IMR-90 (cell line): ENCODE measurements at places on chromosomes 12 and 14. TPM values are rescaled to one million over a fixed set of nuclear protein-coding genes. Genes with fewer than 3 reads are reported as not detected.

FAM222A gene
- total RNA-seq = under 0.01 TPM in 2 replicates

FGF23 gene
- not detected in 2 replicates for total RNA-seq

KRT2 gene
- not detected in 2 replicates for total RNA-seq

A2M gene
- 0.56 and 1.1 TPM in 2 replicates for total RNA-seq

INSM2 gene
- not detected in 2 replicates for total RNA-seq

ACVRL1 gene
- 5.8 and 7.5 TPM in 2 replicates for total RNA-seq

KLHL33 gene
- under 0.01 TPM in 2 replicates for total RNA-seq

CIROP gene
- 0.28 and 0.36 TPM in 2 replicates for total RNA-seq

DNA sequence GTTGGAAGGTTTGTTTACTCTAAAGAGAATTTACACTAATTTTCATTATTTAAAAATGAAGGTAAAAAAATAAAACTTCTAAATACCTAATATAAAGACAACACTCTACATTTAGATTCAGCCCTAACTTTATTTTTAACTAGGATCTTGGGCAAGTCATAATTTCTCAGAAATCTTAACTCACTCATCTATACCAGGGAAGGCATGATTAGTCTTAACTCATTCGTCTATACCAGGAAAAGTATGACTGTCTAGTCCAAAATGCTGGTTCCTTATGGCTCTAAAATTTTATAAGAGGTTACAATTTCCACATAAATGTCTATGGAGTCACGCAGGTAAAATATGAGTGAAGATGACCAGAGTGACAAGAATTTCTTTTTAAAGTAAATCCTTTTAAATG, 52.7 kb upstream of the POC1B start:
- DNase-seq = no peak

- DNase-seq = peak; percentile 52
Observed at GRCh38 chr14:63853831-63854293, 1.1 kb downstream of the SYNE2 start.

- DNase-seq = no peak
Observed at GRCh38 chr14:81301371-81301770, 80.6 kb upstream of the GTF2A1 start.

GRCh38 chr12:10802587-10802986, at the start of gene TAS2R7:
Gene TAS2R7, minus strand, starts transcription at chr12:10802627. Its CDS starts 57 bp downstream, at chr12:10802570.
- DNase-seq = no peak

DNA sequence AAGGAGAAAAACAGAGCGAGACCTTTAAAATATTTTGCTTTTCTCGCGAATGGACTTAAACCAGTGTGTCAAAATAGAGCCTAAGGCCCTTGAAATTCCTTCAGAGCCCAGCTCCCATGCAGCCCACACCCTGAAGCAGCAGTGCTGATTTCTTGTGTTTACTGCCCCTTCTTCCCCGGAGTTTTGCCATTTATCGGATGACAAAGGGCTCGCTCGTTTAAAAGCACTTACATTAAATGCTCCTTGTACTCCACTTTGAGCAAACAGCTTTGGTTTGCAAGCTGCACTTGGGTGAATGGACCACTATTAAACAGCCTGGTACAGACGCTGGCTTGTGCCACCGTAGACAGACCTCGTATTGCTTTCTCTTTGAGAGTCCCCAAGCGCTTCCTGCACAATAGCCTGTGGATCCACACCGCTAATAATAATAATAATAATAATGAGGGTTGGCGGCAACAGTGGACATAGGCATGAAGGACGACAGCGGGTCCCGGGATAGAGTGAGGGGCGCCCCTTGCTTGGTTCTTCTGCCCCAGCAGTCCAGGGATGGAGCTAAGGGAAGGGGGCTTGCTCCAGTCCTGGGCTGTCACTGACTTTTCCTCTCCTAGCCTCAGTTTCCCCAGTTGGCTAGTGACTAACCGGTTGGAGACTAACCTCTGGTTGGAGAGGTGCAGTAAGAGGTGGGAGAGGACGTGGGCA, 6.6 kb downstream of the DLK1 start:
- no peak for DNase-seq

- no peak for DNase-seq
Observed at GRCh38 chr12:107439026-107439738, 246.4 kb upstream of the PWP1 start.

- no peak for DNase-seq
Observed at GRCh38 chr14:31212893-31213292, 5.3 kb upstream of the HECTD1 start.
